ENCODE measurements at places on chromosomes 1 and 21. TPM values are rescaled to one million over a fixed set of nuclear protein-coding genes. Genes with fewer than 3 reads are reported as not detected.
A peak's percentile ranks its signal among the peaks of the same experiment; 100 is the strongest.

Gene AMY1A
- total RNA-seq: not detected

Gene SFPQ
- 79.2 TPM for total RNA-seq

Gene IBA57
- total RNA-seq: 12.7 TPM

- DNase-seq: peak; percentile 9
Observed at GRCh38 chr21:43289966-43290365, 121.2 kb downstream of the CRYAA start.

GRCh38 chr1:232988572-232989040 is 38.2 kb downstream of the NTPCR start:
- no peak for DNase-seq

- no peak for DNase-seq
Observed at GRCh38 chr1:86460998-86461397, 7.7 kb upstream of the CLCA1 start.

DNA sequence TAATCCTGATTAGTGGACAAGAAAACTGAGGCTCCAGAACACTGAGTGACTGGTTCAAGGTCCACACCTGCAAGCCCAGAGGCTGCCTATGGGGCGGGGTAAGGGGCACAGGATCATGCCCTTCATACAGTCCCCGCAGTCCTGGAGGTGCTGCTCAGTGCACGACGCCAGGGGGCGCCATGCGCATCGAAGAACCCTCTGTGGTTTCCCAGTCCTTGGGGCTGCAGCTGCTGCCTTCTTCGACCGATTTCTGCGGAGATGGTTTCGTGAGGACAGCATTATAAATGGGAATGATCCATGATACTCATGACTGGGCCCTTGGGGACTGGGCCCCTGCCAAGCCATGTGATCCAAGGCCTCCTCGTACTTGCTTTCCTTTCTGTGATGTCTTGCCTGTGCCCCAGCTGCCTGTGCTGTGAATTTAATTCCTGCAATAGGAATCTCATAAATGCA is 37.1 kb upstream of the ARHGEF10L start:
- peak; percentile 92 for DNase-seq

- no peak for DNase-seq
Observed at GRCh38 chr1:184623404-184623803, 131.3 kb downstream of the EDEM3 start.
